Endothelial cell of umbilical vein (primary cell): ENCODE measurements at places on chromosomes 6 and 20. TPM values are rescaled to one million over a fixed set of nuclear protein-coding genes. Genes with fewer than 3 reads are reported as not detected.

DNA sequence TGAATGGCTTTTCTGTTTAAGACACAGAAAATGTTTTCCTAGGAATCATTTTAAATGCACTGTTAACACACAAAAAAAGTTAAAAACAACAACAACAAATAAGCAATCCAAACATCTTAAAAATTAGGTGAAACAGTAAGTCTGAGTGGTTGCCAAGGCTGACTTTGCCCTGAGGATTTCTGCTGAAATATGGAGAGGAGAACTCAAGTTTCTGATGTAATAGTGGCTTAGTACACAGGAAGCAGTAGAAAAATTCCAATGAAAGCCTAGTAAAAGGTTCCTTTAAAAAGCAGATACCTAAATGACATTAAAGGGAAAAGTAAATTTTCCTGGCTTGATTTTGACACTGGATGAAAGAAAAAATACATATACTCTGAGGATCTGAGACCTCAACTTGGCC, 184.2 kb downstream of the EPM2A start:
- no peak overlapping the region for H3K27ac ChIP-seq
- no peaks in the 10 kb centered on the region for H3K27me3 ChIP-seq
- H3K4me3 ChIP-seq: no peak overlapping the region

- no peak overlapping the region for H3K4me3 ChIP-seq
- no peaks in the 10 kb centered on the region for H3K4me1 ChIP-seq
- H3K36me3 ChIP-seq: no peaks in the 10 kb centered on the region
- no peak overlapping the region for H3K27ac ChIP-seq
- H3K27me3 ChIP-seq: peaks cover 9% of the 10 kb centered on the region
- no peak for DNase-seq
Observed at GRCh38 chr20:50708845-50709635, 17.7 kb upstream of the RIPOR3 start.

The SUN5 gene
- total RNA-seq: not detected in 2 replicates

The CSNK2B gene
- 206 and 214 TPM in 2 replicates for total RNA-seq

- H3K4me3 ChIP-seq: no peak overlapping the region
- no peaks in the 10 kb centered on the region for H3K36me3 ChIP-seq
- no peaks in the 10 kb centered on the region for H3K27me3 ChIP-seq
- H3K4me1 ChIP-seq: peaks cover 3% of the 10 kb centered on the region
Observed at GRCh38 chr6:116446399-116446798, 14.8 kb upstream of the CALHM6 start.

DNA sequence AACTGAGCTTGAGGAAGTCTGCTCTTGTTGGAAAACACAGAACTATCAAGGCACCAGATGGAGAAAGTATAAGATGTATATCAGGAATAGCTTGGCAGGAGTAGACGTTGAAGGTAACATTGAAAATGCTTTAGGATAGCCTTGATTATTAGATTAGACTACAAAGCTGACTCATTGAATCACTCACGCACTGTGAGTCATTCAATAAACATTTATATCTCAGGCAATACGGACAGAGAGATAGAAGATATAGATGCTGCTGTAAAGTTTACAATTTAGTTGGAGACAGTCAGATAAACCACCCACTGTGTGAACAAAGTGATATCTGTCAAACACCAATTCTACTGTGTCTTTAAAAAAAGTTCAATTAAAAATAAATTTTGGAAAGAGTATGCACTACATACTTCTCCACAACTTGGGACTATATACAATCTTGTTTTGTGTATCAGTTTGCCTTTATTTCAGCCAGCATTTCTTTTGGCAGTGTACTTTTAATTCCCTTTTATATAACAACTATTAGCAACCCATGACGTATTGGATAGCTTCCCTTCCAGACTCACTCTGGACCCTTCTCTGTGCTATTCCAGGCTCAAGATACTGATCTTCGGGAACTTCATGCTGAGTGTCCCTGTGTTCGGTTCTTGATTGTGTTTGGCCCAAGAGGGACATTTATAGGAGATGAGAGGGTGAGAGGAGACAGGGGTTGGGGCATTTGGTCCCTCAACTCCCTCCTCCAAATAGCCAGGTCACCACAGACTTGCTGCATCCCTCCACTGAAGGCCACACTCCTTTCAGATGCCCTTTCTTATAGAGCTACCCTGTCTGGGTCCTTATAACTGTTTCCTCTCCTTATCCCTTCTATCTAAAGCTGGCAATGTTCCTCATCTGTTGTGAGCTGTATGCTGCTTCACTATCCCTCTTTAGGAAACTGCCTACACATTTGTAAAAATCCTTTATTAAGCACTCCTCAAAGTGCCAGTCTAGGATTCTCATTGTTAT, 176.6 kb upstream of the PTPRK start:
- peak; percentile 83 for DNase-seq

The OR12D3 gene
- total RNA-seq: not detected in 2 replicates

DNA sequence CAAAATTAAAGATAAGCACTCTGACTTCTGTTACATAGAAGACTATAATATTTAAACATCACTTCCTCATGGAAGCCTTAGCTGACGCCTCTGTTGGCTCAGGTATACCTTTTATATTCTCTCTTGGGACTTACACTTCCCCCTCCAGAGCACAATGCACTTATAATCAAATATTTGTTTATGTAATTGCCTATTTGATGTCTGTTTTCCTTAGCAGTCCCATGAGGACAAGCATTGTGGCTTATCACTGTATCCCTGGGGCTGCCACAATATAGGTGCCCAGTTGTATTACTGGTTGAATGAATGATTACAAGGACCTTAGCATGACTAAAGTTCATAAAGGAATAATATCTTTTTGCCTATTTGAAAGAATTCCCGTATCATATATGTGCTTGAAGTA, 186.7 kb upstream of the VGLL2 start:
- no peak overlapping the region for H3K27ac ChIP-seq
- no peaks in the 10 kb centered on the region for H3K36me3 ChIP-seq
- H3K27me3 ChIP-seq: no peaks in the 10 kb centered on the region
- no peaks in the 10 kb centered on the region for H3K4me1 ChIP-seq
- DNase-seq: no peak

- no peak overlapping the region for H3K4me3 ChIP-seq
- H3K27ac ChIP-seq: no peak overlapping the region
- DNase-seq: no peak
- H3K36me3 ChIP-seq: no peaks in the 10 kb centered on the region
- no peaks in the 10 kb centered on the region for H3K4me1 ChIP-seq
- H3K27me3 ChIP-seq: no peaks in the 10 kb centered on the region
Observed at GRCh38 chr6:105713474-105714118, 310.7 kb upstream of the PREP start.

GRCh38 chr6:138162111-138162954, 594 bp downstream of the ARFGEF3 start:
- DNase-seq: peak; percentile 30
- no peaks in the 10 kb centered on the region for H3K36me3 ChIP-seq
- peak overlapping the region; percentile 38 for H3K27ac ChIP-seq
- H3K4me3 ChIP-seq: peak overlapping the region; percentile 66
- H3K4me1 ChIP-seq: peaks cover 10% of the 10 kb centered on the region
- H3K27me3 ChIP-seq: no peaks in the 10 kb centered on the region

GRCh38 chr20:44357020-44357419, 1.5 kb downstream of the HNF4A start:
- no peak overlapping the region for H3K4me3 ChIP-seq
- no peaks in the 10 kb centered on the region for H3K4me1 ChIP-seq
- no peak overlapping the region for H3K27ac ChIP-seq
- H3K36me3 ChIP-seq: no peaks in the 10 kb centered on the region
- no peak for DNase-seq

The KHDC1L gene
- not detected in 2 replicates for total RNA-seq

GRCh38 chr6:35516712-35517111, 4.0 kb upstream of the TULP1 start:
- H3K27me3 ChIP-seq: peaks cover 5% of the 10 kb centered on the region
- no peak for DNase-seq

GRCh38 chr6:146315381-146316174, 228.1 kb upstream of the RAB32 start:
- no peak for DNase-seq
- H3K27me3 ChIP-seq: no peaks in the 10 kb centered on the region
- H3K27ac ChIP-seq: no peak overlapping the region
- H3K4me1 ChIP-seq: no peaks in the 10 kb centered on the region

DNA sequence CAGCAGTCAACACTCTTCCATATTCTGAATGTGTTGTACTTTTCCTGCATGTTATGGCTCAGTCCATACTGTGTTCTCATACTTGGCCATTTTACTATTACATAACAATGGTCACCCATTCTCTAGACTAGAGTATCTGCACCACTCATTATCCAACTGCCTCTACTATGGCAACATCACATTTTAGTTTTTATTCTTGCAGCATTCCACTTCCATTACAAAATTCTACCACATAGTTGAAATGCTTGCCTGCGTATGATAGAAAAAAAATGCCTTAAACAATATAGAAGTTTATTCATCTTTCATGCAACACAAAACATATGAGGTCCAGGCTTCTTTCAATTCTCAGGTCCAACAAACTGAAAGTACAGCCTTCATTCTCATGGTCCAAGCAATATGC, 128.0 kb downstream of the TENT5A start:
- no peak for DNase-seq
- no peaks in the 10 kb centered on the region for H3K27me3 ChIP-seq
- no peak overlapping the region for H3K4me3 ChIP-seq
- no peaks in the 10 kb centered on the region for H3K36me3 ChIP-seq
- H3K27ac ChIP-seq: no peak overlapping the region

DNA sequence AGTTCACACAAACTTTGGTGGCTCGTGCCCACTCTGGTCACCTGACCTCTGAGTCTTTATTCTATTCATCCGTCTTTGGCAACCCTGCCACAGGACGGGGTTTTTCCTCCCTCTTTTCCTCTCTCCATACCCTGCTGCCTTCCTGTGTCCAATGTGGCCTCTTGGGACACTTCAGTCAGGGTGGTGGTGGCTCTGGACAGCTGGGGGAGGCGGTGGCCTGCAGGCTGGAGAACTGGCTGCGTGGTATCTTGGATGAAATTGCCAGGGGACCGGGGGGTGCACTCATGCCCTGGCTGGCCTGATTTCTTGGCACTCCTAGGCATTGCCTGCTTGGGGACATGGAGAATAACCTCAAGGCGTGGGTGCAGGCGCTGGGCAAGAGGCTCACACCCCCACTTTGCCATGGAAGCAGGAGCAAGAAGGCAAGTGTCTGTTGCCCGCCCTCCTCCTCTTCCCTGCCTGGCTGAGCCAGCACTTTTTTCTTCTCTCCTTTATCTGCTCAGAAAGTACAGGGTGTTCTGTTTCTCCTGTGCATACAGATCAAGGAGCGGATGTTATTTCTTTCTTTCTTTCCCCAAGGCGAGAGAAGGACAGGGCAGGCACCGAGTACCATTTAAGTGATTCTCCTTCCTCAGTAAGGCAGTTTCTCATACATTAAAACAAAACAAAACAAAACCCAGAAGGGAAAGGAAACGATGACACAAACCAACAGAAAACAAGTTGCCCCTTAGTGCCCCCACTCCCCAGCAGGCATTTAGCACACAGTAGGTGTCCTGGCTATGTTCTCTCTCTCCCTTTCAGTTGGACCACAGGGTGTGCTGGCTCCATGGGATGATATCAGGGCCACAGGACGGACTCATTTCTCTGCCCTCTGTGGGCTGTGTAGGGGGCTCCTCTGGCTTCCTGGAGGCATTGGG, 155.5 kb upstream of the RNF24 start:
- DNase-seq: peak; percentile 56
- no peaks in the 10 kb centered on the region for H3K36me3 ChIP-seq
- no peak overlapping the region for H3K4me3 ChIP-seq
- no peaks in the 10 kb centered on the region for H3K27me3 ChIP-seq
- H3K4me1 ChIP-seq: peaks cover 21% of the 10 kb centered on the region

GRCh38 chr20:1298888-1299511, 29.9 kb downstream of the SDCBP2 start:
- H3K36me3 ChIP-seq: no peaks in the 10 kb centered on the region
- H3K4me1 ChIP-seq: peaks cover 12% of the 10 kb centered on the region
- H3K27ac ChIP-seq: no peak overlapping the region
- no peaks in the 10 kb centered on the region for H3K27me3 ChIP-seq

The CAGE1 gene
- total RNA-seq: not detected in 2 replicates

The SIM1 gene
- total RNA-seq: 0.29 and 0.39 TPM in 2 replicates

The SALL4 gene
- total RNA-seq: 1.4 and 1.9 TPM in 2 replicates

DNA sequence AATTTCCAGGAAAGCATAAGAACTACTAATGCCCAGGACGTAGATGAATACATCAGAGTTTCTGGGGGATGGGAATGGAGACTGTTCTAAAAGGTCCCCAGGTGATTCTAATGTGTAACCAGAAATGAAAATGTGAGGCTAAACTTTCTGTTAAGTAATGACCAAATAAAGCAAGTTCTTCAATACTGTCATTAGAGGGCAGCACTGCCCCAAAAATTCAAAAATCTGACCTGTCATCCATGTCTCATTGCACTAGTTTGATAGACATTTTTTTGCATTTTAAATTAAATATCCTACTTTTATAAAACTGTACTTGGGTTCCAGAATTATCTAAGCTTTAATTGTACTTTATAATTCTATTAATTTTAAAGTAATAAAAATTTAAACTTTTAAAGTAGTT, 94.9 kb downstream of the RFX6 start:
- no peak overlapping the region for H3K27ac ChIP-seq
- no peaks in the 10 kb centered on the region for H3K4me1 ChIP-seq
- peak; percentile 37 for DNase-seq
- no peaks in the 10 kb centered on the region for H3K36me3 ChIP-seq

GRCh38 chr6:127076466-127076865, 42.0 kb upstream of the RSPO3 start:
- no peaks in the 10 kb centered on the region for H3K36me3 ChIP-seq
- no peaks in the 10 kb centered on the region for H3K27me3 ChIP-seq
- no peaks in the 10 kb centered on the region for H3K4me1 ChIP-seq
- H3K4me3 ChIP-seq: no peak overlapping the region
- H3K27ac ChIP-seq: no peak overlapping the region
- no peak for DNase-seq

The MUCL3 gene
- total RNA-seq: not detected in 2 replicates
